SW480 (cell line): ENCODE measurements at places on chromosomes 7 and 10.

- DNase-seq = no peak
These were observed 92.2 kb upstream of the EFCAB10 start for GRCh38 chr7:105673367-105674084.

GRCh38 chr7:18317941-18318340 is 177.6 kb upstream of the HDAC9 start:
- DNase-seq = no peak

- DNase-seq = no peak
These were observed 31.6 kb downstream of the ASZ1 start for GRCh38 chr7:117395743-117396142.

GRCh38 chr10:128067691-128068397 is 58.4 kb downstream of the MKI67 start:
- DNase-seq = no peak

GRCh38 chr10:77637532-77638320 is at the start of gene KCNMA1:
Gene KCNMA1 (minus strand): TSS chr10:77637808.
- peak; percentile 25 for DNase-seq

DNA sequence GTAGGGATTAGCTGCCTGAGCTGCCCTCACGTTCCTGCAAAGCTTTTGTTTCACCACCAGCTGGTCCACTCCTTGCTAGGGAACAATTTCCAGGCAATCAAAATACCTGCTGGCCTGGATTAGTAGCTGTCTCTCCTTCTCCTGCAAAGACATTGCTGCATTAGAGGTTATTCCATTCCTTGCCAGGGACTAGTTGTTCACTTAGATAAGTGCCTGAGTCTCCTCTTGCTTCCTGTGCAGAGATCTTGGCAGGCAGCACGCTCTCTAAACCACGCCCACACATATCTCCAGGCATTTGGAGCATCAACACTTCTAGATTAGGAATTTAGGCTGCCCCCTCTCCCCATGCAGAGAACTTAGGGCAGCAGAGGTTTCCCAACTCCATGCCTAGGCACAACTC is 150.4 kb upstream of the SMIM30 start:
- no peak for DNase-seq

DNA sequence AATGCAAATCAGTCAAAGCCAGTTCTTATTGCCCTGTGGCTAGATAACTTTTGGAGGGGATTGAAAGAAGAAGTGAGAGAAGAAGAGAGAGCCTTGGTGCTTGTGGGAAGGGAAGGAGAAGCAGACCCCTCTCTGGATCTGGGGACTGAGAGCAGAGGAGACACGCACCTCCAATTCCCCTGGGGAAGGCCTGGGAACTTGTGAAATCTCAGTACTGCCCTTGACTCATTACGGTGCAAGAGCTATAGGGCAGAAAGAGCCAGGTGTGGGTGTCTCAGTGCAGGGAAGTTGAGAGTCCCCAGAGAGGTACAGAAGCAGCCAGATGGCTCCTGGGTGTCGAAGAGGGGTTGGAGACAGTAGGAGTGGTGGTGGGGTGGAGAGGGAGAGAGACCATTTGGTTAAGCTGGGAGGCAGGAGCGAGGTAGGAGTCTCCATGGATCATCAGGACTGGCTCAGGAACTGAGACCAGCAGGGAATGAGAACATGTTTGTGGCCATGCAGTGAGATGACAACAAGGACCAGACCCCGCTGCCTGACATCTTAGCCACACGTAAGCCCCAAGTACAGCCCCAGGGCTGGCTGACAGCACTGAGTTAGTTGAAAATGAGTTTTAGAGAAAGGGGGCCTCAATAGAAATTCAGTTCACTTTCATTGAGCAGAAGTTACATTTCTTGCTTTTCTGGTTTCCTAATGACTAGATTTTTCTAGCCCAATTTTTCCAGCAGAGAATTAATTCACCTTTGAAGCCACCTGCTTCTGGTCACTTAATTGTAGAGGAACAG is 238.2 kb downstream of the BUB3 start:
- no peak for DNase-seq

GRCh38 chr7:151247611-151248345 is 716 bp downstream of the SMARCD3 start:
- DNase-seq = no peak

DNA sequence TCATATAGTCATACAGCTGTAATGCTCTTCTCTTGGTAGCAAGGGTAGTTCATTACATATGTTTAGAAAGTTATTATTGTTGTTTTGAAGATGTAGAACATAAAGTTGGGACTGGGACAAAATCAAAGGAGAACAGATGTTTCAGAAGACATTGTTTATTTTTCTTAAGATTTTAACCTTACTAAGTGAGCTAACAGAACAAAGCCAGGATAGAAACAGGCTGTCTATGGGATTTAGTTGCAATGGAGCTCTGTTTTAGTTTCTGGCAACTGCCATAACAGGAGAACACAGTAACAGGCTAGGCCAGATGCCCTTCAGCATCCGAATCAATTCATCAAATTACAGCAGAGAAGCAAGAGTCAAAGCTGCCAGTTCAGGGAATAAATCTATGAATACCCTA is 382.4 kb downstream of the ARL4A start:
- DNase-seq = no peak

DNA sequence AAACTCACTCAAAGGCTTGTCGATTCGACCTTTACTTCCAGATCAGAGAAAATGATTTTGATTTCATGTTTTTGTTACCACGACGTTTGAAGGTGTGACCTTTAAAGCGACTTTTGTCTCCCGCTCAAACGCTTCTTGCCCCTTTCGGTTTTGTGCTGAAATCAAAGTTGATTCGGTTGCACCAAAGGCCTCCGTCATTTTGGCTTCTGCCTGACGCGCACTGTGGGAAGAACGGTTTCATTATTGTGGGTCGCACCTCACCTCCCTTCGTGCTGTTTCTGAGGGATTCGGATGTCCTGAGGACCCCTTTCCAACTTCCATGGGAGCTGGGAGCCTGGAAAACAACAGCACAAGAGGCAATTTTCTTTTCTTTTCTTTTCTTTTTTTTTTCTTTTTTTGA is 176.9 kb downstream of the DNAJB6 start:
- no peak for DNase-seq

- no peak for DNase-seq
These were observed 48.2 kb downstream of the COL26A1 start for GRCh38 chr7:101410743-101411507.

DNA sequence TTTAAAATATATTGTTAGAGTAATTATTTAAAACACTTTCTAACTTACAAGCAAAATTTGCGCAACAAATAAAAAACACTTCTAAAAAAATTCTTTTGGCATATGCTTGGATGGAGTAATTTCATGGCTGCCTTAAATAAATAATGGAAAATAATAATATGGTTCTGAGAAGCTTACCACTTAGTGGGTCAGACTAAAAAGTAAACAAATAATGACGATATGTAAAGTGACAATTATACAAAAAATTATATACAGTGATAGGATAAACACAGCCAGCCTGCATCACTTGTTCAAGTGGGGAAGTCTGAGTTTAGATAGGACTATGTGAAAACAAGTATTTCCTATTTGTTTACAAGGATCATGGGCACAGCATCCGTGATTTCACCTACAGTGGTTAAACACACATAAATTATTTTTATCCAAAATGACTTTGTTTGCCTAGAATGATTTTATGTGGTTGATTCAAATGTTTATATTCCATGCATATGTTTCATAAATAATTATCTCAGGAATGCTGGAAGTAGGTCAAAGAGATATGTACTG is 141.7 kb upstream of the SEMA3D start:
- no peak for DNase-seq

DNA sequence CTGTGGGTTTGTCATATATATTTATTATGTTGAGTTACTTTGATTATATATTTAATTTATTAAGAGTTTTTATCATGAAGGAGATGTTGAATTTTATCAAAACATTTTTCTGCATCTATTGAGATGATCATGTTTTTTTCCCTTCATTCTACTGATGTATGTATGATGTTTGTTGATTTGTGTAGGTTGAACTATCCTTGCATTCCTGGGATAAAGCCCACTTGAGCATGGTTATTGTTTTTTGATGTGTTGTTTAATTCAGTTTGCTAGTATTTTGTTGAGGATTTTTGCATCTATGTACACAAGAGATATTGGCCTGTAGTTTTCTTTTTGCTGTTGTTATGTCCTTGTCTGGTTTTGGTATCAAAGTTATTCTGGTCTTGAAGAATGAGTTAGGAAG is 31.1 kb downstream of the SCART1 start:
- no peak for DNase-seq

GRCh38 chr10:34906067-34906965 is 91.2 kb upstream of the PARD3 start:
- no peak for DNase-seq

- no peak for DNase-seq
These were observed at the start of gene CRTAC1 for GRCh38 chr10:98030093-98030821. Gene CRTAC1 (minus strand): TSS chr10:98030621. CDS start chr10:98030472, 149 bp downstream.

- DNase-seq = no peak
These were observed 69.1 kb upstream of the NANOS1 start for GRCh38 chr10:118960157-118961090.

DNA sequence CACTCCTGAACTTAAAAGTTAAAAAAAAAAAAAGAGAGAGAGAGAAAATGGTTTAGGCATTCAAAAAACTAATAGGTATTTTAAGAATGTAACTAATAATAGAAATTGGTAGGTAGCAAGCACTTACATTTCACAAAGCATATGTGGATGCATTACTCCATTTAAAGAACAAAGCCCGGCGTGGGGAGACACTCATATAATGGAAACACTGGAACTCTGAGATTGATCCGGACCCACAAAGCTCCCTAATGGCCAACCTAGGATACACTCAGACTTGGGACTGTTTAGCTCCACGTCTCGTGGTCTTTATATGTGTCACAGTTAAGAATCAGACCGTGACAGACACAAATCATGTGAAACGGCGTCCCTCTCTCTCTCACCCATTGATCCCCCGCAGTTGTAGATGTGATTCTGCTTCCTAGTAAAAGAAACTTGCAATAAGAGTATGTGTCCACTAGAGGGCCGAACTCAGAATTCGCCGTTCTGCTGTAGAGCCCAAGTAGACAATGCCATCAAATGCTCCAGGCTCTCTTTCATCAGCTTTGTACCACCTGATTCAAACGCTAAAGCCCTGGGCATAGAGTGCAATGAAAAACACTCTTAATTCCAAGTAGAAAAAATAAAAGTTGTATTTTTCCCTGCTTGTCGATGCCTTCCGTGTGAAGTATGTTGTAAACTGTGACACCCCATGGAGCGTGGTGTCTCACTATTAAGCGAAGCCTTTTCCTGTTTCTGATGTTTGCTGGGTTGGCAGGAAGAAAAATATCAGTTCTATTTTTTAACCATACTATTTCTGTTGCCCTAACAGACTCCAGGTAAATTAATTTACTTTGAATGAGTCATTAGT is 429.0 kb upstream of the MTPN start:
- DNase-seq = peak; percentile 67

DNA sequence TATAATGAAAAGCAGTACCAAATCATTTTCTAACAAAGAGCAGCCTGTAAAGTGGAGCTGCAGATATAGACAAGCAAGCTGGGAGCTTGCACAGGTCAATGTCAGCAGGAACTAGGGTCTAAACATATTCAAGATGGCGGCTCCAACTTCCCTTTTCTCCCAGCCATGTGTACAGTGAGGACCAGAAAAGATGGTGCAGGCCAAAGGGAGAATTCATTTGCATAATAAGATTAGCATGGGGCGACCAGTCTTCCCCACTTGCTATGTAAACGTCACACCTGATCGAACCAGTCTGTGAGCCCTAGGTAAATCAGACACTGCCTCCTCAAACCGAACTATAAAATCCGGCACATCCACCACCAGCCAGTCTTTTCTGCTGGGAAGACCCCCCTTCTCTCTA is 4.4 kb upstream of the RAPGEF5 start:
- no peak for DNase-seq

DNA sequence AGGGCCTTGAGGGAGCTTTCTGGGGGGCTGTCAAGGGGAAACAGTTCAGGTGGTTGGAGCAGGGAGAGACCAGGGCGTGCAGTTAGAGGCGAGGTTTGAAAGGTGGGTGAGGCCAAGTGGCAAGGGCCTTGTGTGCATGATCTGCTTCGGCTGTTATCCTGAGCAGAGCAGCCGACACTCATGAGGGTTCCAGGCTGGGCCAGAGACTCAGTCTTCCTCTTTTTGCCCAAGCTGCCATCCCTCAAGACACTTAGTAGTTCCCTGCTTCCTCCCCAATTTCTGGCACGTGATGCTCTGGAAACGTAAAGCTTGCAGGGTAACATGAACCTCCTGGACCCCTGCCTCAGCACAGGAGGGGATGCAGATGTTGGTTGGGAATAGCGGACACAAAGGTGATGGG is 44.1 kb downstream of the KLRG2 start:
- no peak for DNase-seq

- no peak for DNase-seq
These were observed 106.6 kb downstream of the ADCY1 start for GRCh38 chr7:45680776-45681175.

DNA sequence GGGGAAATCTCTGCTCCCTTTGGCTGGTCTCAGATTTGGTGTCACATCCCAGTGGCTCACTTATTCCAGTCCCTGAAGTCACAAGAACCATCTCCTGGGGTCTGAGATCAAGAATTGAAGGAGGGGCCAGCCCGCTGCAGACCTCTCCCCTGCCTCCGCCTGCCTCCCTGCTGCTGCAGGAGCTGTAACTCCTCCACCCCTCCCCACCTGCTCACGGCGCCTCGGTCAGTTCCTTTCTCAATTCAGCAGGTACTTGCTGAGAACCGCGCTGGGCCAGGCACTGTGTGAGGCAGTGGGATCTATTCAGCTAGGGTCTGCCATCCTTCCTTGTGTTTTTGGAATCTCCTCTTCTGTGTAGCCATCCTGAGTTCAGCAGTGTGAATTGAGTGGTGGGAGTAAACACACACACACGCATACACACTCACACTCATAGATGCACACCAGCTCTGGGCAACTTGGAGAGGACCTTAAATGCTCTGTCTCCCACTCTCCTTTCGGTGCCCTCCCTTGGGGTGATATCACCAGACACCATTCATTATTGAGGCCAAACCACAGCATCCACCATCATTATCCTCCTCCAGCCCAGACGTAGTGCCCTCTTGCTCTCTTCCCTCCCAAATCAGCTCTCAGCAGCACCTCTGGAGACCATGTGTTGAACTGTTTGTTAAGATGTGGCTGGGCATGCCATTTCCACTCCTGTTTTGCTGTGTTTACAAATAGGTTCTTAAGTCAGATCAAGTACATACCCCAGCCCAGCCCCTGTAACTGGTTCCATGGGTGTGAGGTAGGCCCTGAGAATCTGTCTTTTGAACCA is 22.0 kb upstream of the ANKRD2 start:
- DNase-seq = no peak

DNA sequence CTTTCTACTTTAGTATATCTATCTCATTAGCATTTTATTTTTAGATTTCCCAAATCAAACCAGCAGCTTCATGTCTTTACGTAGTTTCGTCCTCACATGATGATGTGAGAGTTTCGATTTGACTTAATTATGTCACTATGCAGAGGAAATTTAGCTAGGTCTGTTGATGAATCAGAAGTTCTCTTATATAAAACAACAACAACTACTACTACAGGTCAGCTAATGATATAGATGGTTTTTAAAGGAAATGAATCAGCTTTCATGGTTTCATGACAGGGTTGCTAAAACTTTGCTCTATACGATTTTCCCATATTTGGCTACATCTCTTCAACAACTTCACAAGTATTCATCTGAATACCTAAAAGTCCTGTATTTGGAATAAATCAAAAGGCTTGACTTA is 28.6 kb downstream of the JAZF1 start:
- no peak for DNase-seq

GRCh38 chr7:91953618-91954017 is 13.0 kb downstream of the AKAP9 start:
- no peak for DNase-seq
